ENCODE measurements at places on chromosomes 12 and 14.

DNA sequence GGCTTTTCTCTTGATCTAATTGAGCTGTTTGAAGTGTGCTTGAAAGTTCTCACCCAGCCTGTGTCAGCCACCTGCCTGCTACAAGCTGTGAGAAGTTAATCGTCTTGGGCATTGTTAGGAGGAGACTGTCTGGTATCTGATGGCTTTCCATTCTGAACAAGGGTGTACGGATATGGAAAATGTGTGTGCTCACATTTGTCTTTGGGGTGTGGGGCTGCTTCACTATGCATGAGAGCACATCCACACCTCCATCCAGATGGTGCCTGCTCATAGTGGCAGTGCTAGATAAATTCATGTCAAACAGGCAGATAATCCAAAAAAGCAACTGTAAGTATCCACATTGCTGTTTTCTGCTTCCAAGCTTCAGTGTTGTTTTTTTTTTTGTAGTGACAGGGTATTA lies 462.2 kb downstream of the DIO2 start:
- DNase-seq: no peak

DNA sequence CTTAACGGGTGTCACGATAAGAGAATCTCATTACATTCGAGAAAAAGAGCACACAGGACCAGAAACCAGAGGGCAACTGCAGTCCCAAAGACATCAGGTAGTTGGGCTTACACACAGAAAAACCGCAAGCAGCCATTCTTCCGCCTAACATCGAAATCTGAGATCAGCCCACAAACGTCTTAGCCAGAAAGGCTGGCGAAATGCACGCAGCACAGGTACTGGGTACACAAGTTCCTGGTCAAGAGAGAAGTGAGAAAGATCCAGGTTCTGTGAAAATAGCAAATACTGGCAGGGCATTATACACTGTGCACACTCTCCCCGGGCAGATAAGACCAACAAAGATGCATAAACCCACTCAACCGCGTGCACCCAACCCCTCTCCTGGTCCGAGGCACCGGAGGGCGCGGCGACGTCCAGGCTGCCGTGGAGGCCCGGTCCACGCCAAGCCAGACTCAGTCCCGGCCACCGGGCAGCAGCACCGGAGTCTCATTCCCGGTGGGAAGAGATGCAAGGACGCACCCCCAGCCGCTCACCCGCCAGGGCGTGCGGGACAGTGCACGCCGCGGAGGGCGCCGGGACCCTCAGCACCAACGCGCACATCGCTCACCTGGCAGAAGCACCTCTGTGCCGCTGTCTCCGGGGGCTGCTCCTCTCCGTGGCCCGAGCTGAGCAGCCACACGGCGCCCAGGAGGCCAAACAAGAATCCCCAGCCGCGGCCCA lies 437 bp downstream of the ERO1A start:
- peak; percentile 31 for DNase-seq

GRCh38 chr14:104422837-104423681 lies 156.5 kb upstream of the C14orf180 start:
- no peak for DNase-seq

DNA sequence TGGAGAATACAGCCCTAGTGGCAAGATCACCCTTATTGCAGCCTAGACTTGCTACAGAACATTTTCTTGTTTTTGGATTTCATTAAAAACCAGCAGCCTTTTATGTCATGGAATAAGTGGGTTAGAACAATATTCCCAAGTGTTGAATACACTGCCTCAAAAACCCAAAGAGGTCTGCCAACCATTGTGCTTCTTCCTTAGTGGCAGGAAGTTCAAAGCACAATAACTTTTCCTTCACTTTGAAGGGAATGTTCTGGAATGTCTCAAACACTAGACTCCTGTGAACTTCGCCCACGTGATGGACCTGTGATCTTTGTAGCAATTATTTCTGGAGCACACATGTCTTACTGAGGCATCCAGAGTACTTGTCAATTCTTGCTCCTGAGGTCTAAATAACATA lies 8.5 kb downstream of the SLC17A8 start:
- DNase-seq: no peak

DNA sequence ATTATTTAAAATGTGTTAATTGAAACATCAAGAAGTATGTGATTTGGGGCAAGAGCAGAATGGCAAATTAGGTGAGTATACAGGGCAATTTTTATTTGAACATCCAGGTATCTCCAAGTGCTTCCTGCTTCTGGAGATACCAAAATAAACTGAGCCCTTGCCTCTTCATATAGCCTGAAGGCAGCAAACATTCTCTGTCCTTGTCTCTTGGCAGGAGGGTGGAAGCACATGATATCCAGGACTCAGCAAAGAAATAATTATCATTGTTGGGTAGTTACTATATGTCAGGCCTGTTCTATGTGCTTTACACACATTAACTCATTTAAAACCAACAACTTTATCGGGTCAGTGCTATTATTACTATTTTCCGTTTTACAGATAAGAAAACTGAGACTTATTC lies 12.5 kb downstream of the LIN7A start:
- DNase-seq: no peak

DNA sequence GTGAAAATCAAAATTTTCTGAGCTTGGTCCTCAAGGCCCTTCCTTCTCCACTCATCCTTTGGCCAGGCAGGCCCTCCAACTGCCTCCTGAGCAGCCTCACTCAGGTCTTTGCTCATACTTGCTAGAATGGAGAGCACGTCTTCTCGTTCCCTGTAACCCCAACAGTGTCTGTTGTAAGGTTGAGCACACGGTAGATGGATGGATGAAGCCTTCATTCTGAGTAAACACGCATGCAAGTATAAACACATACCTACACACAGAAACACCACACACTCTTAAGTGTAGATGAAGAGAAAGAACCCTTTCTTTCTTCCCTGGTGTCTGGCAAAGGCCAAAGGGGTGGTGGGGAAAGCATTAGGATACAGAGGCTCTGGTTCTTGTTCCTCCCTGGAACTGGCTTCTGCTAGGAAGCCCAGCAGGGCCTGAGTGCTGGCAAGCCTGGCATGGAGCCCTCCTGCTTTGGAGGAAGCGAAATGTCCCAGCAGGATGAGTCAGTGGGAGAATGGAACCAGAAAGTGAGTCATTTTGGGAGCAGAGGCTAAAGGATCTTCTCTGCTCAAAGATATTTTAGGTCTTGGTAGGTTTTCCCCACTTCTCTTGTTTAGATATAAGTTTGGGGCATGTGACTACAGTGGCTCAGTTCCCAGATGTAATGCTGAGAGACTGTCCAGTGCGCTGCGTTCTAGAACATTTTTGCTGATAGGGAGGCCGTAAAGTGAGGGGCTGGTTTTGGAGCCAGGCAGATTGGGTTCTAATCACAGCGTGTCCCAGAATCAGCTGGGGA lies 127.4 kb downstream of the CACNA1C start:
- peak; percentile 86 for DNase-seq

Data from HS-5 (cell line).